COLO829 (cell line): ENCODE measurements at places on chromosomes 3 and 15.
A peak's percentile ranks its signal among the peaks of the same experiment; 100 is the strongest.

GRCh38 chr15:58724466-58724865 lies 25.0 kb downstream of the ADAM10 start:
- no peak for DNase-seq

DNA sequence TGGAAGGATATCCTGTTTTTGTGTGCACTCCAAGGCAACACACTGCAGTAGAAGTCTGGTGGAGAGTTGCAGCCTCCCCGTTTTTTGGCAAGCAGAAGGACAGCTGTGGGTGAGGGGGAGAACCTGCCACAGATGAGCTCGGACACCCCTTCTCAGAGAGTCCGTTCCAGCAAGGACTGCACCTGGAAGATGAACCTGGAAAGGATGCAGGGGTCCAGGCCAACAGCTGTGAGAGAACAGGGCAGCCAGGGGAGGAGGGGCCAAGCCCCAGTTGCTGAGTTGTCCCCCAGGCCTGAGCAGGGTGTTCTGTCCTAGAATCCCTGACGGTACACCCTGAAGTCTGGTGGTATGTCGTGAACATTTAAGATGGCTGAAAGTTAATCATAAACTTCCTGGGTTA lies 30.2 kb downstream of the ZXDC start:
- DNase-seq, result no peak

GRCh38 chr3:86969500-86970189 lies 21.3 kb downstream of the VGLL3 start:
- peak; percentile 72 for DNase-seq

DNA sequence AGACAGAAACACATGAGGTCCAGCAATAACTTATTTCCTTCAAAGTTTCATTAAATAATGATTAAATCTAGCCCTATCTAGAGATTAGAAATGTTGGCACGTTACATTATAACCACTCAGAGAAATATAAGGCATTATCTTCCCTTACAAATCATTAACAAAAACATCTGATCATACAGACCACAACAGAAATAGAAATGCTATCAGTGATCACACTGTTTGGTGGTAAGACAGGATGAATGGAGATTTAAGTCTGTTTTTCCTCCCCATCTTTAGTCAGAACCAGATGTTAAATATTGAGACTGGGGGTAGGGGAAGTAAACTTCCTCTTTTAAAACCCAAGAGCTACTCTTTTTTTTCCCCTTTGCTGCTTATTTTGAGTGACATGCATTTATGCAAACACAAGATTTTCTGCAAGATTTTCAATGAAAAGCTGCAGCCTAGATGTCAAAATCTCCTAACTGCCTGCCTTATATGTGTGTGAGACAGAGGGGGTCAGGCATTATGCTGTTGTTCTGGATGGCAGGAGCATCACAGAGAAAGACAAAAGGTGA lies 70.4 kb downstream of the CBLB start:
- no peak for DNase-seq

DNA sequence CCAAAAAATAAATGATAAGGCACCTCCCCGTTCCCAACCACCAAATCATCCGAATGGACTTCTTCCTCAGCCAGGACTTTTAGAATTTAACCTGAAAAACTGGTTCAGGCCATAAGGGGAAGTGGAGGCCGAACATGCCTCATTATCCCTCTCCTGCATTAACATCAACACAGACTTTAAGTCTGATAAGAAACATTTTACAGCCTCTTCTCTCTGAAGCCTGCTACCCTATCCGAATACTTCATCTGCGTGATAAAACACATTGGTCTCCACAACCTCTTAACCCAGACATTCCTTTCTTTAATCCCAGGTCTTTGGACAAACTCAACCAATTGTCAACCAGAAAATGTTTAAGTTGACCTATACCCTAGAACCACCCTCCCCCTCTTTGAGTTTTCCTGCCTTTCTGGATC lies 850 bp upstream of the SLC41A3 start:
- DNase-seq, result no peak

DNA sequence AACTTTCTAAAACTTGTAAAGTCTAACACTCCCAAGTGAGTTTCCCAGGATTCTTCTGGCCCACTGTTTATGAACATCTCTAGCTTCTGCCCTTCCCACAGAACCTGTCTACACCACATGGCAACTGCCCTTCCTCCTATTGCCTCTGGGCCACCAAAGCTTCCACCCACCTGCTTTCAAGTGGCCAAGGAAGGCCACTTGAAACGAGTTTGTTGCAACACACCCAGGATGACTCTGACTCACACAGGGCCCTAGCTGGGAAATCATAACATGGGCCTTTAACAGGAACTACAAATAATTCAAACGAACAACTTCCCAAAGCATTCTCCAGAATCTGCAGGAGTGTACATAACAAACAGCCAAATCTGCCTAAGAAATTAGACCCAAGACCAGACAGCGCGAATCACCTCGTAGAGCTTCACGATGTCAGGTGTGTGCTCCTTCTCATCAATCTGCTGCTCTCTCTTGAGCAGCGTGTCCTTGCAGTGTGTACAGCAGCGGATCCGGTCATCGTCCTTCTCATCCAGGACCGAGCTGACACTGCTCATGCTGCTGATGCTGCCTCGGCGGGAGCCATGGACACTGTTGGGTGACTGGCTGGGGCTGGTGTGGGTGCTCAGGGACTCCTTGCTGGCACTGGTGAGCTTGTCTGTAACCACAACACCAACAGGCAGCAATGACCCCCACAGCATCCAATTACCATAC lies 16.8 kb downstream of the RBSN start:
- DNase-seq, result no peak

DNA sequence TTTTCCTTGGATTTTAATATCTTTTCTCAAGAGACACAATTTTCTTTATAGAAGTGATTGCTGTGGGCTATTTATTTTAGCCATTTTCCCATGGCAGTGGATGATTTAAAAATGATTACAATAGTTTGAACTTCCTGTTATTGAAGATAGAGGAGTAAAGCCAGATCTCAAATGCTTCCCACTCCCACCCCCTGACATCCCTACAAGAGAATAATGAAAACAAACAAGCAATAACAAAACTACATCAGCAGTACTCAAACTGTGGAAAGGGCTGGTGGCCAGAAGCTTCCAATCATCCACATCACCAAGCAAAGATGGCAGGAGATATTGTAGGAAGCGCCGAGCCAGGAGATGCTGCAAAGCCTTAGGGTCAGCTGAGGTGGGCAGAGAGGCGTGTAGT lies 831.1 kb upstream of the NR2F2 start:
- DNase-seq, result no peak

DNA sequence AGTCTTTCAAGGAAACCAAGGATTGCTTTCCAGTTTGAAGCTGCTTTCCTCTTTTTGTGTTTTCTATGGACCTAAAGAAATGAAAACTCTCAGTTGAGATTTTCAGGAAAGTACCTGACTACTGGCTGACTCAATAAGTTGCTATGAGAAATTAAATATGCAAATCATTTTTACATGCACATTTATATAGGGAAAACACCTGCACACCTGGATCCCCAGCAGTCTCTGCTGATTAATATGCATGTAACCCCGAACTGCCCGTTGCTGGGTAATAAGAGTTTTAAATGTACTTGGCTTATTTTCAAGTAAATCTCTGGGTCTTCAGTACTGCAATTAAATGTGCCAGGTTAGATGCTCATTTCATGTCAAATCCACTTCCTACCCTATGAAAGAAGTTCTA lies 77.2 kb downstream of the KBTBD8 start:
- DNase-seq, result no peak

GRCh38 chr15:100889385-100890050 lies 9.9 kb downstream of the ALDH1A3 start:
- no peak for DNase-seq

GRCh38 chr15:45521596-45522327 lies 793 bp downstream of the SLC30A4 start:
- DNase-seq, result no peak

GRCh38 chr15:67578020-67578600 lies 35.6 kb downstream of the MAP2K5 start:
- no peak for DNase-seq

DNA sequence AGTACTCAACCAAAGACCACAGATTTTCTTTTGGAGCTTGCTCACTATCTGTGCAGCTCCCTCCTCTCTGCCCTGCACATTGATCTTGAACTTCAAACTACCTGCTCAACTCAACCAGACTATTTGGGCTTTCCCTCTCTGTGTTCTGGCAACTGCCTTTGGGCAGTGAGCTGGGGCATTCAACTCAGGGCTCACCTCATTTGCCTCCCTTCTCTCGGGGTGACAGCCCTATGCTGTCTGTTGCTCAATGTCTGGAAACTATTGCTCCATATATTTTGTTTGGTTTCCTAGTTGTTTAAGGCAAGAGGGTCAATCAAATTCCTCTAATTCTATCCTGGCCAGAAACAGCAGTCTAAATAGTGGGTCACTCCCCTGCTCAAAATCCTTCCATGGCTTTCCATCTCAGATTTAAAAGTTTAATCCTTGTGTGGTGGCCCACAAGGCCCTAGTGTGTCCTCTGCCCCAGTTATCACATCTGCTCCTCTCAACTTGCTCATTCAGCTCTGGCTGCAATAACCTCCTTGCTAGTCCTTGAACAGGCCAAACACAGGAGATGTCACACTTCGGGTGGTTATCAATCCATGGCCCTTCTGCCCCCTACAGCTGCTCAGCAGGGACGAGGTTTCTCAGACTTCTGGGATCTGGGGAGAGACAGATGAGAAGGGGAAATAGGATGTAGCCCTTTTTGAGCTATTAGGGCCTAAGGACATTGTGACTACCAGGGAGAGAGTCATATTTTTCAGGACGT lies 67.8 kb downstream of the SNRK start:
- no peak for DNase-seq

- no peak for DNase-seq
Measured at GRCh38 chr15:25408929-25409328, 29.9 kb downstream of the UBE3A start.

DNA sequence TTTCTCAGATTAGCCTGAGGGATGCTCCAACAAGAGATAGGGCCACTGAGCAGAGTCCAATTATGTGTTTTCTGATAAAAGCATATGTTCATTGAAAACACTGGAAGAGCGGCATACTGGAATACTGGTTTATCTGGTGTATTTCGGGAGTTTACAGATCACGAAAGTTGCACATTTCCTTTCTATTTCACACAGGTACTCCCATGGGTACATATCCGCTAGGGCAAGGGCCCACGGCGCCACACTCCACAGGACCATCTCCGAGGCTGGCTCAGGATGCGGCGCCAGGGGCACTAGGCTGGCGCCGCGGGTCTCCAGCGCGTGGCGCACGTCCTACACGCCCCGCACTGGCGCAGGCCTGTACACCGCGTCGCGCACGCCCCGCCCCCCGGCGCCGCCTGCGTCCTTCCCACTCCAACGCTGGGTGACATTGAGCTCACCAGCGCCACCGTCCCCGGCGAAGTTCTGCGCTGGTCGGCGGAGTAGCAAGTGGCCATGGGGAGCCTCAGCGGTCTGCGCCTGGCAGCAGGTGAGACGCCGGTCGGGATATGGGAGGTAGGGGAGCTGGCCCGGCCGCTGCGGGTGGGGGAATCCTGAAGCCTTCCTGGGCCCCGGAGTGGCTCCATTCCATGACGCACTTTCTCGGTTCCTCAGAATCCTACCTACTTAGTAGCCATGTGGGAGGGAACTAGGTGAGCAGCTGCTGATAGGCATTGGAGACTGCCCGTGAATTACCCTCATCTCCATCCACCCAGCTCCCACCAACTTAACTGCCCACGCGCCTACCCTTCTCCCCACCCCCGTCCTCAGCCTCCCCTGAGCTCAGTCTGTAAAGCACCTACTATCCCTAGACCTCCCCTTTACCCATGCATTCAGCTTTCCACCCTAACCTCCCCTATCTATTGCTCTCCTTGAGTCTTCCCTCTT lies at the start of gene FAM162A:
Gene FAM162A, plus strand, starts transcription at position 412 of the 927 bp plus-strand sequence. Its CDS starts 84 bp downstream, at position 496.
- DNase-seq, result peak; percentile 96

- DNase-seq, result no peak
Measured at GRCh38 chr15:60043744-60044435, 39.8 kb downstream of the FOXB1 start.

GRCh38 chr3:108218811-108219210 lies 3.4 kb downstream of the IFT57 start:
- no peak for DNase-seq

GRCh38 chr15:55587321-55588069 lies 650 bp downstream of the PYGO1 start:
- peak; percentile 8 for DNase-seq

DNA sequence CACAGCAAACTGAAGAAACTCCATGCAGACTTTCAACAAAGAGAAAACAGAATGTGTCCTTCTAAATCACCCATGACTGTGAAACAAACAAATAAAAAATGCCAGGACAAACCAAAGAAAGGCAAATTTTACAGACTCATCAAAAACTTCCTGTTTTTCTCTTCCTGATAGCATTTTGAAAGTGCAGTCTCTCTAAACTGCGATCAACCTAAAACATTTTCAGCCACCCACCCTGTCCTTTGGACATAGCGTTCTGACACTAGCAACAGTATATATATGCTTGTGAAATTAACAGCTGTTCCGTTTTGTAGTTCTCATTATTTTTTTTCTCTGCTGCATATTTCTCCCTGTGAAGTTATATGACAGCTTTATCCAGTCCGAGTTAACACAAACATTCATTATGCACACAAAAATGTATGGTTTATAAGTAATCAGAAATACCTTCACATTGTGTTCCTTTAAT lies 151.7 kb downstream of the FBN1 start:
- no peak for DNase-seq

DNA sequence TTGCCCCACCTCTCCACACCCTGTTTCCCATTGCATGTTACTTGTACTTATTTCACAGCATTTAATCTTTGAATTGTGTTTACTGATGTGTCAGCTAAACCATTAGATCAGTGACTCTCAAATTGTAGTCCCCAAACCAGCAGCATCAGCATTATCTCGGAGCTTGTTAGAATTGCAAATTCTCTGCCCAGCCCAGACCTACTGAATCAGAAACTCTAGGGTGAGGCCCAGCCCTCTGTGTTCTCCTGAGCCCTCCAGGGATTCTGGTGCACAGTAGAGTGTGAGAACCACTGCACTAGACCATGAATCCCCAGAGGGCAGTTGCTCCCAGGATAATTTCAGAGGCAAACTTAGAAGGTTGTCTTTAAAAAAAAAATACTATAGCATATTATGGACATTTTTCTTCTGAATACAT lies 13.0 kb downstream of the PLD1 start:
- no peak for DNase-seq

- peak; percentile 92 for DNase-seq
Measured at GRCh38 chr15:101091080-101092017, 160.5 kb downstream of the CHSY1 start.

GRCh38 chr3:194064380-194065332 lies 71.3 kb upstream of the HES1 start:
- no peak for DNase-seq

- DNase-seq, result no peak
Measured at GRCh38 chr3:52561028-52561747, 24.8 kb downstream of the UQCC5 start.

GRCh38 chr3:141881702-141882101 lies 5.3 kb downstream of the ATP1B3 start:
- no peak for DNase-seq

- no peak for DNase-seq
Measured at GRCh38 chr15:39608185-39609139, 27.6 kb downstream of the THBS1 start.

GRCh38 chr3:169759256-169759655 lies 5.6 kb downstream of the TERC start:
- no peak for DNase-seq

DNA sequence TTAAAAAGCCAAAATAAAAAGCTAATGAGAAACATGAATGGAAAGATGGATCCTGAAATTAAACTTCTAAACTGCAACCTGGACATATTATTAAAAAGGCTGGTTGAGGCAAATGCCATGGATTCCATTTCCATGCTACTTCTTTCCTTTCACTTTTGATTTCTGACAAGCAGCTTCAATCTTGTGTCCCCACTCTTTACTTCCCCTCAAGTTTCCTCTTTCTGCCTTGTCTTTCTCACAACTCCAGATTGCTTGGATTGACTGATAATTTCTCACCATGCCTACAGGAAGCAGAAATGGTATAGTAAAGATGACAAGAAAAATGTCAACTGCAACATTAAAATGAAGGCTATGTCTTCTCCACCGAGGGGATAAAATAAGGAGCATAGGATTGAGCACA lies 1136.7 kb downstream of the TUSC7 start:
- DNase-seq, result no peak
